SK-N-DZ (cell line): ENCODE measurements at places on chromosomes 2 and 18.

DNA sequence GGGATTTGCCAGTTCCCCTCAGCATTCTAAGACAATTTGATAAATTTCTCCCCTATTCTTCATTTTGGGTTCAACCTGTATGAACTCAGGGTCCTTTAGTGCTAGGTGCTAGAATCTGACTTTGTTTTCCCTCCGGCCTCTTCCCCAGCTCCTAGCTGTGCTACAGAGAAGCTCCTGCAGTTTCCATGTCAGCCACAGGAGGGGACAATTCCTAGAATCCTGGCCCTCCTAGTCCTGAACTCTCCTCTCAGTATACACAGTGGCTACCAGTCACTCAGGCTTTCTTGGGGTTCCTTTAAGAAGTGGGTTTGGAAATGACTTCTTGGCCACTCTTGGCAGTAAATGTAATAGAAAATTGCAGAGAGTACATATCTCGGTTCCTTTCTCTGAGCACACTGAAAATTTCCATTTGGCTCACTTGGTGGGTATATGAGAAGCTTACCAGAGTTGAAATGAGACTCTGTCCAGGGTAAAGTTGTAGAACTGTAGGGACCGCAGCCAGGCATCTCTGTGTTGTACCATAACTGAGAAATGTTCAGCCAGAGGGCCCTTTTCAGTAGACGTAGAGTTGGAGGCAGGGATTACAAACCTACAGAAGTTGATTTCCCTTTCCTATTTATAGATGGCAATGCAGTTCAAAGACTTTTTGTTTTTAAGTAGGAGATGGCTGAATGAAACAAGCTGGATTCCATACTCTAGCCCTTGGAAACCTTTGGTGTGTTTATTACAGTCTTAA is 5.0 kb upstream of the CHST10 start:
- peak; percentile 29 for DNase-seq

- DNase-seq = no peak
Observed at GRCh38 chr18:53798516-53798915, 426.0 kb downstream of the MBD2 start.

DNA sequence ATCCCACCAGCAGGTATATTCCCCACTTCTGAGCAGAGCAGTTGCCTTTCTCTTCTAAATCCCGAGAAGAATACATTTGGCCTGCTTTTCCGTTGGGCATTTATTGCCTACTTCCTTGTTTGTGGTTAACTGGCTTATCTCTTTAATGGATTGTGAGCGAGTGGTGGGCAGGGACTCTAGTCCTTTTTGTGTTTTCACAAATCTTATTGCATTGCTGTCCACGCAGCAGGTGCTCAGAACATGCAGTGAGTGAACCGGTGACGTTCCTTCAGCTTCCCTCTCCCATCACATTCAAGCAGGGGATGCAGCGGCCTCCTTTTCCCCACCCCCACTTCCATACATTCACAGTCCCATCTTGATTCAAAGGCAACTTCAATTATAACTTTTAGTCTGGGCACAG is 28.9 kb upstream of the GAREM2 start:
- no peak for DNase-seq

- DNase-seq = no peak
Observed at GRCh38 chr2:179536185-179536584, 271.6 kb upstream of the SESTD1 start.

DNA sequence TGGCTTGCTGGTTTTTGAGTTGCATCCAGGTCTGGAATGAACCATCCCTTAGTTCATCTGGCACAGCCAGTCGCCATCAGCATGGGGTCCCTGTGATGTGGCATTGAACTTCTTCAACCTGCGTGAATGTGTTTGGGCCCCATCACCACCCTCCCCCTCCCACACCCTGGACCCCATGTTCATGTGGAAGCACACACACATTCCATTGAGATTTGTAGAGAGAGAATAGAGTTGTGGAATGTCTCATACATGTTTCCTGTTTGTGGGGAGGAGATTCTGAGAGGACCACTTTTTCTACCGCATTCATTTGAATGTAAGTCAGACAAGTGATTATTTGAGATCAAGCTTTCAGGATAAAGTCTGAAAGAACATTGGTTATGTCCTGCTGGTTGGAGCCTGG is 117.6 kb upstream of the EML6 start:
- DNase-seq = no peak

DNA sequence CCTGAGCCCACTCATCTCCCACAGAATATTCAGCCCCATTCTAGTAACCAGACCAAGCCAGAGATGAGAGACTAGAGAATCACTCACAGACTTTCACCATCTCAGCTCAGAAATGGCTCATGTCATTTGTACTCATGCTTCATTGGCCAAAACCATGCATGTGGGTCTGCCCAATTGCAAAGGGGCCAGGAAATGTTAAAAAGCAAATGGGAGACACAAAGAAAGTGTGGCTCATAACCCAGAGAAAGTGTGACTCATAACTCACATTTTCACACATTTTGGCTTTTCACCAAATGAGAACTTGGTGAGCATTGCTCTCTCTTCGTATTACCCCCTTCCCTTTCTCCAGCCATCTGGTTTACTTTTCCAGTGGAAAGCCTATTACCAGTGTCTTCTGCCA is 66.2 kb downstream of the MDH1 start:
- no peak for DNase-seq

- DNase-seq = no peak
Observed at GRCh38 chr2:32489061-32489460, 132.2 kb downstream of the BIRC6 start.

DNA sequence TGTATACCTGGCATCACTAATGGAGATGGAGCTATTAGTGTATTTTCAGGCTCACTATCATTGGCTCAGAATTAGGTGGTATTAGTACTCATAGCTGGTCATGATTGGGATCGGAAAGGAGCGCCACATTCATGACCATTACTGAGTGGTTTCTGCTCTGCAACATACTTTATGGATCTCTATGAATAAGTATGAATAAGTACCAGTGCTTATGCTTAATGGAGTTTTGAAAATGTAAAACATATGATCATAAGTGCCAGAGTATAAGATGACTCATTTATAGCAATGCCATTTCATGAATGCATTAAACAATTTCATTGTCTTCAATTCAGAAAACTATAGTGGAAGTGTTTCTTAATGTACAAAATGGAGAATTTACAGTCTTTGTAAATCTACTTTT is 156.7 kb downstream of the GALNT3 start:
- no peak for DNase-seq

GRCh38 chr18:73735836-73736235 is 411.8 kb downstream of the FBXO15 start:
- DNase-seq = no peak

DNA sequence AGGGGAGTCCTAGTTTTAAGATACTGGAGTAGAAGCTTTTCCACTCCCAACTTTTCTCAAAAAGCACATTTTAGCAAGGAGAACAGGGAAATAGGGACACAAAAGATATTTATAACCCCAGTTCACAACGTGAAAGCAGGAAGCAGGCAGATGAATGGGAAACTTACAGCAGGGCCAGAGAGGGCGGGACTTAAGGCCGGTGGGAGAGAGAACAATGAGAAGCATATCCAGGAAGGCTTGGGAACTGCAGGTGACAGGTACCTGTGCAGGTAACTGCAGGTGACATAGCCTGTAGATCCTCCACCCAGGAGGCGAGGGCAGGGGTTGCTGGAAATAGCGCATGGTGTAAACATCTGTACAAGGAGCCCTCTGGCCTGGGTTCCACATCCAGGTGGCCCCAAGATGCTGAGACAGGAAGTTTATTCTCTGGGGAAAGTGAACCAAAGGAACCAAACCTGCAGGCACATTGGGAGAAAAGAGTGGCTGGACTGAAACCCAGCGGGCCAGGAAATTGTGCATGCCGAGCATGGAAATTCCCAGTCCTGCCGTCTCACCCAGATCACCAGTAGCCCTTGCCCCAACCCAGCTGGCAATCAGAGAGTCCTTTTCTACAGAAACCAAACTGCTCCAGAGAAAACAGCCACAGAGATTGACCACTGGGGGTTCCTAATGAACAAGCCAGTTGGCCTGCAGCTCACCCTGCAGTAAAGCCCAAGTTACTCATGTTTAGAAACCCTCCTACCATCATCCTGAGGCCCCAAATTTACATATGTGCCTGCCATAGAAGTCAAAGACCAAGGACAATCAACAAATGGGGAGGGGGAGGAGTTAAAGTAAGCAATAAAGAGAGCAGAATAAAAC is 24.3 kb upstream of the COL6A3 start:
- DNase-seq = no peak

GRCh38 chr2:218221000-218221399 is 4.0 kb downstream of the ARPC2 start:
- DNase-seq = no peak

GRCh38 chr2:109604597-109604996 is 9.2 kb downstream of the SEPTIN10 start:
- no peak for DNase-seq

GRCh38 chr2:113886479-113887008 is 3.3 kb upstream of the ACTR3 start:
- no peak for DNase-seq

- no peak for DNase-seq
Observed at GRCh38 chr18:49431165-49431962, 29.1 kb downstream of the DYM start.

DNA sequence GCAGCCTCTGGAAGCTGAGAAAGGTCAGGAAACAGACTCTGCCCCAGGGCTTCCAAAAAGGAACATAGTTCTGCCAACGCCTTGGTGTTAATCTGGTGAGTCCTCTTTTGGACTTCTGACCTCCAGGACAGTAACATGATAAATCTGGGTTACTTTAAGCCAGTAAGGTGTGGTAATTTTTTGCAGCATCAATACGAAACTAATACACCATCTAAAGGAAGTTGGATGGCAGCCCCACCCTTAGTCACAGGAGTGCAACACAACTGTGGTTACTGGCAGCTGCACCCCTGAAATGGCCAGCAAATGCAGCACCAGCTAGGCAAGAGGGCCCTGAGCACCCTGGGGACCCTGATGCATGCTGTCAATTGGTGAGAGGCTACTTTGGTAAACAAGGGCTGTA is 25.8 kb downstream of the CREG2 start:
- no peak for DNase-seq

- no peak for DNase-seq
Observed at GRCh38 chr18:45958730-45959129, 8.4 kb downstream of the EPG5 start.

GRCh38 chr2:120257522-120257921 is 4.9 kb downstream of the RALB start:
- no peak for DNase-seq

GRCh38 chr2:152534460-152535135 is 182.7 kb downstream of the PRPF40A start:
- DNase-seq = no peak

GRCh38 chr2:66699793-66700676 is 265.1 kb downstream of the MEIS1 start:
- peak; percentile 72 for DNase-seq

DNA sequence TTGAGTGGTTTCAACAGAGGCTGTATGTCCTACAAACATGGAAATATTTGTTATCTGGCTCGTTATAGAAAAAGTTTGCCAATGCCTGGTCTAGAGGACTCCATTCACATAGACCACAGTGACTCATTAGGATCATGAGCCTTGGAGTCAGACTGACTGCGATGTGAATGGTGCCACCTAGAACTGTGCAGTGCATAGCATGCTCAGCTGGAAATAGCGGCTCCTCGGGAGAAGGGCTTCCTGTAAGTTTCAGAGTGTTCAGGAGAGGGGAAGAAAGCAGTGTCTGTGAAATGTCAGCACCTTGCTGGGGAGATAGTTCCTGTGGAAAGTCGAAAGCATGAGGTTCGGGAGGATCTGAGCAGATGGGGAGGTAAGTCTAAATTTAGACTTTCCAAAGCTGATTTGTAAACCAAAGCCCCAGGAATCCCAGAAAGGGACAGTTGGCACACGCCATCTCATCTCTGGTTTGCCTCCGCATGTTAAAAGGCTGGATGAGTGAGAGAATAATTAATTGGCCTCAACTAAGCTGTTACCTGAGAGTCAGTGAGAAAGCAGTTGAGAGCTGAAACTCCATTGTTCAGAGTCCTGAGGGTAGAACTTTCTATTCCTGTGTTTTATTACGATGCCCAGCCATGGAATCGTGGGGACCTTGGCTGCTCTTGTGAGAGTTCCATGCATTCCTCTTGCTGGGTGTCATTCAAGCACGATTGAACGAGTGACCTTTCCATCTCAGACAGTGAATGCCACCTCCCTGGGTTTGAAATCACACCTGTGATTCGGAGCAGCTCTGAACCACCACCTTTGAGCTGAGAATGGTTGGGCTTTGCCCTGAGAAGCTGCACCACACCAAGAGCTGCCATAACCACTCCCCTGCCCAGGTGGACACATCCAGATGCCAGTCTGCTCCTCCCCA is 99.5 kb downstream of the MAPK4 start:
- no peak for DNase-seq

DNA sequence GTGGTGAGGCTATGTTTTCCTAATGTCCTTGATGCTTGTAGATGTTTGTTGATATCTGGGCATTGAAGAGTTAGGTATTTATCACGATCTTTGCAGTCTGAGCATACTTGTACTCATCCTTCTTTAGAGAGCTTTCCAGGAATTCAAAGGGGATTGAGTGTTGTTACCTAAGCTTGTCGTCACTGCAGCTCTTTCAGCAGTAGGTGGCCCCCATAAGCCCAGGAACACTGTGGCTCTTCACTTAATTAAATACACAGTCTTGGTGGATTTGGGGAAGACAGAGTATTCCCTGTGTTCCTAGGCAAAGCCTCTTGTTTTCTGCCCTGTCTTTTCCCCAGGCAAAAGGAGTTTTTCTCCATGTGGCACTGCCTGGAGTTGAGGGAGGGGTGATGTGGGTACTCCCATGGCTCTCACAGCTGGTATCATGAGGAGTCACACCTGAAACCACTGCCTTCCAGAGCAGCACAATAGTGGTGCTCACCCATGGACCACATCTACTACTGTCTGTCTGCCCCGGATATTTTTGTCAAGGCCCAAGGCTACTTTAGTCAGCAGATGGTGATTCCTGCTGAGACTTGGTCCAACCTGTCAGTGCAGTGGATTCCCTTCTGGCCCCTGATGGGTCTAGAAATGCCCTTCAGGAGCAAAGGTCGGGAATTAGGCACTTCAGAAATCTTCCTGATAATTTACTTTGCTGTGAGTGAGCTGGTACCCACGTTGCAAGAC is 95.7 kb downstream of the GALNT13 start:
- DNase-seq = no peak

GRCh38 chr2:238739668-238740067 is 108.2 kb upstream of the TWIST2 start:
- no peak for DNase-seq

DNA sequence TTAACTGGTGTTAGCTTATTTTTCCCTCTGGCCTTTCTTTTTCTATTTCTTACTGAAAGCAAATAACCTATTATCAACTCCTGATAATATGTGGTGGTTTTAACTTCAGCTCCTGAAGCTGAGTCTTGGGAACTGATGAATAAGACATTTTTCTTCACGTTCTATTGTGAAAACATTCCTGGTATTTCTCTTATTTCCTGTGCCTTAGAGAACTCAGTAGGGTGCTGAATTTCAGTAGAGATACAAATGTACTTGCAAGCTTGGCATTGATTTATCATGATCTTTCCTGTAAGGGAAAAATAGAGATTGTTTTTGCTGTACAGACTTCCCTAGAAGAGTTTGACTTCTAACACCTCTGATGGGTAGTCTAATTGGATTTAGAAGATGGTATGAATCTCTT is 52.8 kb upstream of the DCC start:
- DNase-seq = no peak

- no peak for DNase-seq
Observed at GRCh38 chr2:39128919-39129391, 8.1 kb upstream of the SOS1 start.

GRCh38 chr2:118665784-118666529 is 181.5 kb downstream of the EN1 start:
- no peak for DNase-seq
